ENCODE measurements at places on chromosomes 3 and 15. TPM values are rescaled to one million over a fixed set of nuclear protein-coding genes. Genes with fewer than 3 reads are reported as not detected.

DNA sequence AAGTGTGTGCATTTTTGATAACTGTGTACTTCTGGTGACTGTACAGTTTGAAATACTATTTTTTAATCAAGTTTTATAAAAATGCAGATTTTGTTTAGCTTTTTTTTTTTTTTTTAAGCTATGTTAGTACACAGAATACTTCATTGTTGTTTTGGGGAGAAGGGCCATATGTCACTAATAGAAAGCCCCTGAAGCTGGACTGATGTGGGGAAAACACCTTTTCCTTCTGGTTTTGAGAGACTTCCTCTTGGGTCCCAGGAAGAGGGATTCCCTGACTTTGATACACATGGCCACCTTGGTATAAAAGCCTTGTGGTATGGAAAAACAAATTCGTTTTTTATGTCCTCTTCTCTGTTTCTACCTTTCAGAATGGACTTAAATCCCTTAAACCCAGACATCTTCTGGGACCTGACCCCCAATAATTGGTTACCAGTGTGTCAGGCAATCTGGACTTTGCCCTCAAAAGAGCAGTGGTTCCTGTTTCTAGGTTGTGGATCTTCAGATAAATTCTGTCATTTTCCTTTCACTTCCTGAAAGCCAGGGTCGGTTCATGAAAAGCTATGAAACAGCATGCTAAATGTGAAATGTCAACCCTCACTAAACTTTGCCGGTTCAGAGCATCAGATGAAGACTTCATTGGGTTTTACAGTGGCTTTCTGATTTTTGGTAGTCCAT is 31.1 kb upstream of the BLOC1S6 start:
- no peak overlapping the region for H3K27ac ChIP-seq
- H3K36me3 ChIP-seq, result no peaks in the 10 kb centered on the region
- no peak overlapping the region for H3K4me3 ChIP-seq
- H3K27me3 ChIP-seq, result no peaks in the 10 kb centered on the region
- H3K4me1 ChIP-seq, result no peaks in the 10 kb centered on the region
- no peak for DNase-seq

DNA sequence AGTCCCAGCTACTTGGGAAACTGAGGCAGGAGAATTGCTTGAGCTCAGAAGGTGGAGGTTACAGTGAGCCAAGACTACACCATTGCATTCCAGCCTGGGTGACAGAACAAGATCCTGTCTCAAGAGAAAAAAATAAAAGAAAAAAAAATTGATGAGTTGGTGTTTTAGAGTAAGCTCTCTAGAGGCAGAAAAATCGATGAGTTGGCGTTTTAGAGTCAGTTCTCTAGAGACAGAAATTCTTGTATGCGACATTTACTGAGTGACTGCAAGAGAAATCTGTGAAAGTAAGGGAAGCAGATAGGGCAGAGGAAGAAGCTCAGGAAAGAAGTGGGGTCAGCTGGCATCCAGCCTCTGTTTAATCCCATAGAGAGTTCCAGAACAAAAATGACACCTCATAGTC is 298.7 kb upstream of the ARRDC4 start:
- DNase-seq, result no peak
- H3K27ac ChIP-seq, result no peak overlapping the region
- H3K4me3 ChIP-seq, result no peak overlapping the region
- H3K4me1 ChIP-seq, result no peaks in the 10 kb centered on the region
- no peaks in the 10 kb centered on the region for H3K36me3 ChIP-seq

The SPRED1 gene
- 4.6 TPM for total RNA-seq

The DNAJA4 gene
- total RNA-seq, result 241 TPM

The GUCA1C gene
- total RNA-seq, result not detected

The ST3GAL6 gene
- total RNA-seq, result 9.7 TPM

The FAM81A gene
- 1.2 TPM for total RNA-seq

DNA sequence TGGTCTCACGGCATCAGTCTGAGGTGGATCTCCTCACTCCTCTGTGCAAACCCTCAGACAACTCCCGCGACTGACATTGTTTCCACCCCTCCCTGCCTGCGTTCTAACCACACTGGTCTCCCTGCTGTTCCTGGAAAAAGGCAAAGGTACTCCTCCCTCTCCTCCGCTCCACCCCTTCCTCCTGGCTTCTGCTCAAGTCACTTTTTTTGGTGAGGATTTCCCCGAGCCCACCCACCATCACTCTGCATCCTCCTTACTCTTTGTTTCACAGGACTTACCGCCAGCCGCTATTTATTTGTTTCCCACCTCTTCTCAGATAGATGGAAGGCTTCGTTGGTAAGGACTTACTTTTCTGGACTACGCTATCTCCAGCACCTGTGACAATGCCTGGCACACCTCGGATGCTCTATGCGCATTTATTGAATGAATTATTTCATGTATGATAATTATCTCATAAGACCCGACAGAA is 25.6 kb downstream of the PRR23E start:
- H3K36me3 ChIP-seq, result no peaks in the 10 kb centered on the region
- no peak overlapping the region for H3K27ac ChIP-seq
- DNase-seq, result no peak
- H3K27me3 ChIP-seq, result peaks cover 2% of the 10 kb centered on the region
- H3K4me1 ChIP-seq, result no peaks in the 10 kb centered on the region

The SI gene
- total RNA-seq, result not detected

- H3K27me3 ChIP-seq, result no peaks in the 10 kb centered on the region
- H3K36me3 ChIP-seq, result no peaks in the 10 kb centered on the region
- H3K27ac ChIP-seq, result no peak overlapping the region
These were observed 3.7 kb upstream of the LSG1 start for GRCh38 chr3:194675680-194676079.

DNA sequence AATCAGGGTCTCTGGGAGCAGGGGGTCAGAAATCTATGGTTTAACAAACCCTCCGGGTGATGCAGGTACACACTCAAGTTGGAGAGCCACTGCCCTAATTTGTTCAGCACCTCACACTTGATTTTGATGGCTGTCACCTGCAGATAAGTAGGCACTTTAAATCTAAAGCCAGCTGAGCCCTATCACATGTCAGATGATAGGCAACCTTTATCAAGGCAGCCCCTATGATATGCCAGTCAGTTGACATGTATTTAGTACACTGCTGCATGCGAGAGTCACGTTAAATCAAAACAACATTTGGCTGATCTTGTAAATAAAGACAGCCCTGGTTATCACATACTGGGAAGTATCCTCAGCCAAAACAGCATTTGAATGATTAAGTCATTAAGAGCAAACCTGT is 104.4 kb upstream of the MCTP2 start:
- H3K36me3 ChIP-seq, result no peaks in the 10 kb centered on the region
- H3K27ac ChIP-seq, result no peak overlapping the region
- no peak overlapping the region for H3K4me3 ChIP-seq
- no peak for DNase-seq
- H3K4me1 ChIP-seq, result no peaks in the 10 kb centered on the region

DNA sequence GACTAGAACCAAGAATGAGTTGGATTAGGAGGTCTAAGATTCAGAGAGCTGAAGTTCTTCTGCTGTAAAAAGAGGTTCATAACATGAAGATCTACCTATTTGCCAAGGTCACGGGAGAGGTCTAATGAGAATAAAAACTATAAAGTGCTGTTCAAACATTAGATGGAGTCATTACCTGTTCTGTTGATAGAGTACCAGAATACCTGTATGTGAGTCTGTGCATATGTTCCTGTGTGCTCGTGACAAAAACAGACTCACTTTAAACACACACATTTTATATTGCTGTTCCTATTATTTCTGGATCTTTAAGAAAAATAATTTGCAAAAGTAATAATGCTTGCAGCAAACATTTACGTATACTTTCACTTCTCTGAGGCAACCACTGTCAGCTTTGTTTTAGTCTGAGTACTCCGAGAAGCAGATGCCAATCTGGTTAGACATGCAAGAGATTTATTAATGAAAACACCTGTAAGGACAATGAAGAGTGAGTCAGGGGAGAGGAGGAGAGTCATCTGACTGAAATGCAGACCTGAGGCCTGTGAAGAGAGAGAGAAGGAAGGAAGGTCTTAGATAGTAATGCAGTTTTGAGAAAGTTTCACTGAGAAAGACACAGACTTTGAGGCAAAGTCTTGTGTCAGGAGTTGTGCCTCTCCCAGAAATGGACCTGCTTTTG is 221.2 kb downstream of the SQOR start:
- no peak overlapping the region for H3K4me3 ChIP-seq
- no peak for DNase-seq

- DNase-seq, result no peak
- H3K27ac ChIP-seq, result peak overlapping the region; percentile 99
- H3K27me3 ChIP-seq, result no peaks in the 10 kb centered on the region
- peaks cover 51% of the 10 kb centered on the region for H3K4me1 ChIP-seq
- peaks cover 2% of the 10 kb centered on the region for H3K36me3 ChIP-seq
These were observed 2.6 kb downstream of the MORF4L1 start for GRCh38 chr15:78875107-78875914.

- H3K4me1 ChIP-seq, result no peaks in the 10 kb centered on the region
- no peaks in the 10 kb centered on the region for H3K36me3 ChIP-seq
- no peak overlapping the region for H3K27ac ChIP-seq
- no peaks in the 10 kb centered on the region for H3K27me3 ChIP-seq
These were observed 322.4 kb upstream of the CBLB start for GRCh38 chr3:106191211-106191610.

DNA sequence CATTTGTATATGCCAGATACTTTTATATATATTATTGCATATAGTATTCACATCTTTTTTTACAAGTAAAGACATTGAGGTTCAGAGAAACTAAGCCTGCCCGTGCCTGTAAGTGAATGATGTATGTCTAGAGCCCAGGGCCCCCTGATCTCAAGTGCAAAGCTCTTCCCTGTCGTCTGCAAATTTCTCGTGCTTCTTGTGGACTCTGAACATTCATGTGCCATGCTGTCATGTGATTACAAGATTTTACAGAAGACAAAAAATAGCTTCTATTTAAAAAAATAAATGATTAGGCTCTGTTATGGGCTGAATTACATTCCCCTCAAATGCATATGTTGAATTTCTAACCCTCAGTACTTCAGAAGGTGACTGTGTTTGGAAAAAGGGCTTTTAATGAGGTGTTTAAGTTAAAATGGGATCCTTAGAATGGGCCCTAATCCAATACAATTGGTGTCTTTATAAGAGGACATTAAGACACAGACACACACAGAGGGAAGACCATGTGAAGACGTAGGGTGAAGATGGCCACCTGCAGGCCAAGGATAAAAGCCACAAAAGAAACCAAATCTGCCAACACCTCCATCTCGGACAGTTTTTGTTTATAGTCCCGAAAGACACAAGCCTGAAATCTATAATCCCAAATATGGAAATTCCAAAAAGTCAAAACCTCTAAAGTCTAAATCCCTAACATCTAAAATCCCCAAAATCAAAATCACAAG is 3.9 kb upstream of the MASP1 start:
- H3K36me3 ChIP-seq, result no peaks in the 10 kb centered on the region
- no peak for DNase-seq
- H3K4me3 ChIP-seq, result no peak overlapping the region
- H3K27ac ChIP-seq, result no peak overlapping the region
- no peaks in the 10 kb centered on the region for H3K27me3 ChIP-seq
- H3K4me1 ChIP-seq, result no peaks in the 10 kb centered on the region

DNA sequence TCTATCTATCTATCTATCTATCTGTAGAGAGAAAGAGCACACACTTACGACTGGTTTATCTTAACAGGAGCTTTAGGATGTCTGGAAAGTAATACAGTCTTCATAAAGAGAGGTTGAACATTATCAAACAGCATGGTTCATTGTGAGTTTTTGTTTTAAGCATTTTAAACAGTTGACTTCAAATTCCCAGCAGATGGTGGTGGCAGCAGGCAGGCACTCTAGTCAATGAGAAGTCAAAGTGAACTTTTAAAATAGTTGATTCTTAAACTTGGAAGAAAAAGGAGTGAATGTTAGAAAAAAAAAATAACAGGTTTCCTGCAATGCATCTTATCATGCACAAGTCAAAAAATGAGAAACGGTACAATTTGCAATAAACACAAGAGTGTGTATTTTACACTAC is 432.7 kb downstream of the IL5RA start:
- H3K4me3 ChIP-seq, result no peak overlapping the region
- no peak overlapping the region for H3K27ac ChIP-seq
- no peaks in the 10 kb centered on the region for H3K36me3 ChIP-seq
- no peak for DNase-seq
- H3K27me3 ChIP-seq, result no peaks in the 10 kb centered on the region

GRCh38 chr3:155602307-155602706 is 142.6 kb downstream of the PLCH1 start:
- H3K27me3 ChIP-seq, result no peaks in the 10 kb centered on the region
- H3K4me3 ChIP-seq, result no peak overlapping the region
- no peaks in the 10 kb centered on the region for H3K4me1 ChIP-seq

- no peaks in the 10 kb centered on the region for H3K36me3 ChIP-seq
- H3K4me1 ChIP-seq, result no peaks in the 10 kb centered on the region
- H3K27ac ChIP-seq, result no peak overlapping the region
- no peak overlapping the region for H3K4me3 ChIP-seq
- no peak for DNase-seq
These were observed 14.8 kb downstream of the ARNT2 start for GRCh38 chr15:80418892-80419537.

GRCh38 chr3:53677413-53677812 is 168.8 kb downstream of the CHDH start:
- no peaks in the 10 kb centered on the region for H3K36me3 ChIP-seq
- no peaks in the 10 kb centered on the region for H3K27me3 ChIP-seq
- H3K4me1 ChIP-seq, result peaks cover 1% of the 10 kb centered on the region
- no peak overlapping the region for H3K4me3 ChIP-seq
- DNase-seq, result no peak
- H3K27ac ChIP-seq, result no peak overlapping the region

The HSPBAP1 gene
- 14.9 TPM for total RNA-seq

The PRR23E gene
- total RNA-seq, result not detected

The ACAA1 gene
- 48.6 TPM for total RNA-seq

DNA sequence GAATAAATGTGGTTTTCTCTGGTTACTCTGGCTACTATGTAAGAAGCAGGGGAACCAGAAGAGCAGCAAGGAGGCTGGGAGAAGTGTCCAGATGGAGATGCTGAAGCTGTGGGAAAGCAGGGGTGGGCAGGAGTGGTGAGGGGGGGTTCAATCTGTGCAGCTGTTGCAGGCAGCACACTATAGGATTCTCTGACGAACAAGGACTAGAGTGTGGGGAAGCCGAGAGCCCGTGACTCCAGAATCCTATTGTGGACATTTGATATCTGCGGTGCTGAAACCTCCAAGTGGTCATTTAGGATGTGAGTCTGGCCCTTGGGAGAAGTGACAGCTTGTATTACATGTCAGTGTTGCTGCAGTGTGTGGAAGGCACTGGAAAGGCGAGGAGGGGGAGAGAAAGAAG is 60.5 kb downstream of the GABRB3 start:
- H3K36me3 ChIP-seq, result no peaks in the 10 kb centered on the region
- no peak overlapping the region for H3K4me3 ChIP-seq
- no peaks in the 10 kb centered on the region for H3K4me1 ChIP-seq
- H3K27me3 ChIP-seq, result no peaks in the 10 kb centered on the region
- no peak overlapping the region for H3K27ac ChIP-seq

DNA sequence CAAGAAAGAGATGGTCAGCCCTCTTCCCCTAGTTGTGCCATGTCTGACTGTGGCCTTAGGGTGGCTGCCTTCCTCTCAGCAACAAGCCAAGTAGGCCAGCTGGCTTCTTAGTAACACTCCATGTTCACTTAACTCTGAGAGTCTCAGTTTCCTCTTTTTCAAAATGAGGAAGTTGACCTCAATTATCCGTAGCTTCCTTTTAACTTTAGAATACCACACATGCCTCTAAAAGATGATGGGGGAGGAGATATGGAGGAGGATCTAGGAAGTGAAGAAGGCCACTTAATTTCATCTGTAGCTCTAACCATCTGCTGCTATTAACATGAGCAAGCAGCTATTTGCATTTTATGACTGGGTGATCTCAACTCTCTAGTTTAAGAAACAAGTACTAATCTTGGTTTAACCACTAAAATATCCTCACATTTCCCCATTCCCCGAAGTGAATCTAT is 32.9 kb downstream of the CD200R1L start:
- no peak for DNase-seq
- no peak overlapping the region for H3K4me3 ChIP-seq
- no peaks in the 10 kb centered on the region for H3K27me3 ChIP-seq
- no peak overlapping the region for H3K27ac ChIP-seq
- H3K4me1 ChIP-seq, result no peaks in the 10 kb centered on the region

All from psoas muscle (tissue), 8 donors.